ENCODE measurements at places on chromosomes 4 and X. TPM values are rescaled to one million over a fixed set of nuclear protein-coding genes. Genes with fewer than 3 reads are reported as not detected.

GPC3 gene
- total RNA-seq = 0.32 TPM

GPRASP3 gene
- total RNA-seq = 4.8 TPM

ASMT gene
- total RNA-seq = not detected

GPR119 gene
- not detected for total RNA-seq

VCX2 gene
- total RNA-seq = not detected

PRIMPOL gene
- 19.9 TPM for total RNA-seq

SOWAHD gene
- total RNA-seq = not detected

APELA gene
- total RNA-seq = not detected

CXorf65 gene
- not detected for total RNA-seq

GPRASP1 gene
- total RNA-seq = 2.6 TPM

STK32B gene
- total RNA-seq = 1.3 TPM

HERC6 gene
- 8.7 TPM for total RNA-seq

HSD17B13 gene
- total RNA-seq = not detected

SHOX gene
- total RNA-seq = not detected

GJB1 gene
- not detected for total RNA-seq

LRCH2 gene
- 5.8 TPM for total RNA-seq
